ENCODE measurements at places on chromosomes 13 and 19.
A peak's percentile ranks its signal among the peaks of the same experiment; 100 is the strongest.

DNA sequence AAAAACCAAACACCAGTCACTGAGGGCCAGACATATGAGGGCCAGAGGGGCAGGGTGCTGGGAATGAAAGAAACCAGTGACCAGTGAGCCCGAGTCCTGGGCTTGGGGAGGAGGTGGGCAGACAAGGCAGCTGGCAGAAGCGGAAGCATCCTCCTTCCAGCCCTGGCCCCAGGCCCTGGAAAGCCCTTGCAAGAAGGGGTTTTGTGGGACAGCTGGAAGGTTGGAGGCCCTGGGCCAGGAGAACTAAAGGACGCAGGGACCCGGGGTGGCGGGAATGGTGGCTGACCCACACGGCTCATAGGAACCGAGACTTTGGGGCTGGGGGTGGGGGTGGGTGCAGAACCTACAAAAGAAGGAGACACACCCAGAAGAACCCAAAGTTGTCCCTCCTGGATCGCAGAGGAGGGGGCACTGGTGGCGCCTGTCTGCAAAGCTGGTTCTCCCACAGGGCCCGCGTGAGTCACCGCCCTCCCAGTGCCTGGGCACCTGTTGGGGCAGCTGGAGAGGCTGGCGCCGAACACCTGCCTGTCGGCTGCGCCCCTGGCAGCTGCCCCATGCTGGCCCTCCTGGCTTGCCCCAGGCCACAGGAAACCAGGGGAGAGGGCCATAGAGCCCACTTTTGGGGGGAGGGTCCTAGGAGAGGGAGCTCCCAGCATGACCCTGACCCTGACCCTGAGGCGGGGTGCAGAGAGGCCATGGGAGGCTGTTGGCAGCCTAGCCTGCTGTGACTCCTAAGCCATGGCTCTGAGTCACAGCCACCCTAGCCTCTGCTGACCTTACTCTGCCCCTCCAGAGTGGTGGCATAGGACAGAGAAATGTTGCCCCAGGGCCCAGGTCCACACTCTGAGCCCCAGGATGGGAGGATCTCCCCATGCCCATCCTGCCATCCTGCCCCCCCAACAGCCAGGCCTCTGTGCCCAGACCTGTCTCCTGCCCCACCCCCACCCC, 802 bp downstream of the DMPK start:
- DNase-seq: no peak
- peak overlapping the region; percentile 52 for H3K4me3 ChIP-seq
- H3K27ac ChIP-seq: peak overlapping the region; percentile 67
- H3K36me3 ChIP-seq: no peaks in the 10 kb centered on the region

DNA sequence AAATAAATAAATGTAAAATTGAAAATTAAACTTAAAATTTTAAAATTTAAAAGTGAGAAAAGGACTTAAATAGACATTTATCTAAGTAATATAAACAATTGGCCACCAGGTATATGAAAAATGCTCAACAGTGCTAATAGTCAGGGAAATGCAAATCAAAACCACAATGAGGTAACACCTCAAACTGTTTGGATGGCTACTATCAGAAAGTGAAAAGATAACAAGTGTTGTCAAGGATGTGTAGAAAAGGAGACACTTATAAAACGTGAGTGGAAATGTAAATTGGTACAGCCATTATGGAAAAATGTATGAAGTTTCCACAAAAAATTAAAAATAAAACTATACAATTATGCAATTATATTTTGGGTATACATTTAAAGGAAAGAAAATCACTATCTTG, 752.2 kb downstream of the EFNB2 start:
- no peak overlapping the region for H3K27ac ChIP-seq
- no peaks in the 10 kb centered on the region for H3K27me3 ChIP-seq
- no peak overlapping the region for H3K4me3 ChIP-seq
- H3K4me1 ChIP-seq: no peaks in the 10 kb centered on the region

GRCh38 chr19:41427647-41428480, 690 bp upstream of the B3GNT8 start:
- H3K4me3 ChIP-seq: no peak overlapping the region
- H3K4me1 ChIP-seq: no peaks in the 10 kb centered on the region
- no peak overlapping the region for H3K27ac ChIP-seq

DNA sequence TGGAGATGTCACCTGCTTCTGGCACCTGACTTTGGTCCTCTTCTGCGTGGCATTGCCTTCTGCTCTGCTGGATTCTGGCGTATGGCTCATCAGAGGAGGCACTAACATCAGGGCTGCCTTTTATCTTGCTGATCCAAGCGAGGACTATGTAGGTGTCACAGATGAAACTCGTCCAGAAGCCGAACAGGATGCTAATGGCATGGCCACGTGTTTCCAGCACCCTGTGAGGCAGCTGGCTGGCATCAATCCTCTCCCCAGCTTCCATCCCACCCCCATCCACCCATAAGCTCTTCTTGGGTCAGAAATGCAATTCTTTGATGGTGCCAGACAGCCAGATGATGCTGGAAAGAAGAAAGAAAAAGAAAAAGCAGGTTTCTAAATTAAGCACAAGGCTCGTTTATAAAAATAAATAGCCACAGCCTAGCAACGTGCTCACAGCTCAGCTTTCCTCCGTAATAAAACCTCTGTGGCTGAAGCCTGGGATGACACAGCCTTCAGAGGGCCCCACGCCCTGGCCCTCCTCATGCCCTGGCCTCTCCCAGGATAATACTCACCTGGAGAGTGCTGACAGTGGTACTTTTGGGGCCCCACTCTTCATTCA, 212.9 kb upstream of the SERP2 start:
- no peaks in the 10 kb centered on the region for H3K36me3 ChIP-seq
- H3K27ac ChIP-seq: no peak overlapping the region
- no peaks in the 10 kb centered on the region for H3K4me1 ChIP-seq
- no peak for DNase-seq
- no peak overlapping the region for H3K4me3 ChIP-seq

GRCh38 chr19:40410030-40410389, 3.2 kb downstream of the PRX start:
- H3K27ac ChIP-seq: no peak overlapping the region
- H3K36me3 ChIP-seq: no peaks in the 10 kb centered on the region

DNA sequence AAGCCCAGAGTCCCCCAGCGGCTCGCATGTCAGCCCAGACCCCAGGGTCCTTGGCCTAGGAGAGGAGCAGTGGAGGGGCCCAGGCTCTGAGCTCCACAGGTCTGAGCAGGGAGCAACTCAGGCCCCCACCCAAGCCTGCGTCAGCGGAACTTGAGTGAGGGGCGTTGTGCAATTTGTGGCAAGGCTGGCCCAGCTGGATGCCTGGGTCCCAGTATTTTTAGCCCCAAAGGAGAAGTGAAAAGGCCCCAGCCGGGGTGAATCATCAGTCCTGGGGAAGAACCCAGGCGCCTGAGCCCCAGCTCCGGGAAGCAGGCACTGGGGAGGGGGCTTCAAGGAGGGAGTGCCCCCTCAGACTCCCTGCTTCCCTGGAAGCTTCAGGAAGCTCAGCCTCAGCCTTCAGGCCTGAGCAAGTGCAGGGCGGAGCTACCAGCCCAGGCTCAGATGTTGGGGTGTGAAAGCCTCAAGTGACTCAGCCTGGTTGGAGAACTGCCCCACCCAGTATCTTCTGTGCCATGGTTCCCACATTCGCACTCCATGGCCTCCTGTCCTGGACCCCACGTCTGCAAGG, 7.2 kb downstream of the MED29 start:
- H3K27ac ChIP-seq: peak overlapping the region; percentile 75
- peak; percentile 94 for DNase-seq
- H3K36me3 ChIP-seq: peaks cover 13% of the 10 kb centered on the region

DNA sequence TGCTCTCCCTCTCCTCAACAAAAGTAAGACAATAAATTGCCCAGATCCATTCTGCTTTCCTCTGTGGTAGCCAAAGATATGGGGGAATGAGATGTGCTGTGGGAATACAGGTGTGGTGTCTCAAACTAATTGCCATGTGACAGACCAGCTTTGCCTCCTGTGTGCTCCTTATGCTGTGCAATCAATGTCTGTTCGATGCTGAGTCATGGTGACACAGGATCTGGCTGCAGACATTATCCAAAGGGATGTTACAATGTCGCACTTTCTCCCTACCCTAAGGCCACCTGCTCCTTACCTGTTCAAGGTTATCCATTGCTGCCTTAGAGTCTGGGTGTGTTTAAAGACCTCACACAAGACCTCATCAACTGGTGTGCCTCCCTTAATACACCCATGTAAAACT, 32.5 kb downstream of the FGF14 start:
- no peaks in the 10 kb centered on the region for H3K4me1 ChIP-seq
- H3K4me3 ChIP-seq: no peak overlapping the region
- H3K27me3 ChIP-seq: no peaks in the 10 kb centered on the region
- H3K27ac ChIP-seq: no peak overlapping the region
- DNase-seq: no peak

DNA sequence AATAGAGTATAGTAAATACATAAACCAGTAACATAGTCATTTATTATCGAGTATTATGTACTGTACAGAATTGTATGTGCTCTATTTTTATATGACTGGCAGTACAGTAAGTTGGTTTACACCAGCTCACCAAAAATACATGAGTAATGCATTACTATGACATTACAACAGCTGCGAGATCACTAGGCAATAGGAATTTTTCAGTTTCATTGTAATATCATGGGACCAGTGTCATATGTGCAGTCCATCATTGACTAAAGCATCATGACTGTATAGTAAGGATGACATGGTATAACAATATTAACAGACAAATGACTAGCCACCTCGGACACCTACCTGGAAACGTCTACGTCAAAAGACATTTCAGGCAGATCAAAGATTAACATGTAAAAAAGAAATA, 33.6 kb downstream of the ATP7B start:
- H3K27ac ChIP-seq: no peak overlapping the region
- H3K4me3 ChIP-seq: no peak overlapping the region
- DNase-seq: no peak
- peaks cover 9% of the 10 kb centered on the region for H3K4me1 ChIP-seq
- no peaks in the 10 kb centered on the region for H3K27me3 ChIP-seq

DNA sequence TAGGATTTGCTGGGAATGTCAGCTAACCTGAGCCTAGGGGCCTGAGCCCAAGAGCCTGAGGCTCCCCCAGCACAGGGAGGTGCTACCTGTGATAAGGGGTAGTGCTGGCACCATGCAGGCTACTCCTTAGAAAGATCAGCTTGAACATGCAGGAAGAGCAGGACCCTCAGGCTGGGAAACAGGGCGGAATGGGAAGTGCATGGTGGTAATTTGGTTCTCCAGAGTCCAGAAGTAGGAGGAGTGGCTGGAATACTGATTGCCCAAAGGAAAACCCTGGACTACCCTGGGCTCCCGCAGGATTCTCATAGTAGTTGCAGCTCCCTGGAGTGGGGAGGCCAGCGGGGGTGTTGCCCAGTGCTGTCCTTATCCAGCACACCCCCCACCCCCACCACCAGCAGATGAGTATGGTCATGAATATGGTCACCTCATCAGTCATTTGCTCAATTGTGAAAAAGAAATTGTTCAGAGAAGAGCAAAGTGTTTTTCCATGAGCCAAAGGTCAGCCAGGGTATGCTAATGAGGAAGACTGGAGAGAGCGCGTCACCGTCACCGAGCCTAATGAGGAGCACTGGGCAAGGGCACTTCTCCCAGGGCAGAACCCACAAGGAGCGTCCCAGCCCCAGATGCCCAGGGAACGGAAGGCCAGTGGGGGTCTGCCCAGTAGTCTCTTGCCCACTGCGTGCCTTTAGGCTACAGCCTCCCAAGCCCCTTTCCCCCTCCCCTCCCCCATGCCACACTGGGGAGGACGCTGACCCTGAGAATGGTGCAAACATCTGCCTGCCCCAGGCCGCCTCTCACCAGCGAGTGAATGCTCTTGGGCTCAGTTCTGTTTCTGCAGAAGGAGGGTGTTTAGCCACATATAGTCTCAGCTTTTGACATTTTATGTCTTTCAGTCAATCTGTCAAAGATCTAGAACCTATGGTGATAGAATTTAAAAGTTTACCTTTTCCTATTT, 5.3 kb downstream of the SLC25A15 start:
- no peaks in the 10 kb centered on the region for H3K4me1 ChIP-seq
- no peaks in the 10 kb centered on the region for H3K27me3 ChIP-seq
- no peak overlapping the region for H3K4me3 ChIP-seq
- no peaks in the 10 kb centered on the region for H3K36me3 ChIP-seq
- no peak overlapping the region for H3K27ac ChIP-seq

GRCh38 chr13:58495668-58496067, 864.1 kb downstream of the PCDH17 start:
- no peaks in the 10 kb centered on the region for H3K36me3 ChIP-seq
- DNase-seq: no peak
- H3K4me1 ChIP-seq: no peaks in the 10 kb centered on the region
- no peak overlapping the region for H3K27ac ChIP-seq

DNA sequence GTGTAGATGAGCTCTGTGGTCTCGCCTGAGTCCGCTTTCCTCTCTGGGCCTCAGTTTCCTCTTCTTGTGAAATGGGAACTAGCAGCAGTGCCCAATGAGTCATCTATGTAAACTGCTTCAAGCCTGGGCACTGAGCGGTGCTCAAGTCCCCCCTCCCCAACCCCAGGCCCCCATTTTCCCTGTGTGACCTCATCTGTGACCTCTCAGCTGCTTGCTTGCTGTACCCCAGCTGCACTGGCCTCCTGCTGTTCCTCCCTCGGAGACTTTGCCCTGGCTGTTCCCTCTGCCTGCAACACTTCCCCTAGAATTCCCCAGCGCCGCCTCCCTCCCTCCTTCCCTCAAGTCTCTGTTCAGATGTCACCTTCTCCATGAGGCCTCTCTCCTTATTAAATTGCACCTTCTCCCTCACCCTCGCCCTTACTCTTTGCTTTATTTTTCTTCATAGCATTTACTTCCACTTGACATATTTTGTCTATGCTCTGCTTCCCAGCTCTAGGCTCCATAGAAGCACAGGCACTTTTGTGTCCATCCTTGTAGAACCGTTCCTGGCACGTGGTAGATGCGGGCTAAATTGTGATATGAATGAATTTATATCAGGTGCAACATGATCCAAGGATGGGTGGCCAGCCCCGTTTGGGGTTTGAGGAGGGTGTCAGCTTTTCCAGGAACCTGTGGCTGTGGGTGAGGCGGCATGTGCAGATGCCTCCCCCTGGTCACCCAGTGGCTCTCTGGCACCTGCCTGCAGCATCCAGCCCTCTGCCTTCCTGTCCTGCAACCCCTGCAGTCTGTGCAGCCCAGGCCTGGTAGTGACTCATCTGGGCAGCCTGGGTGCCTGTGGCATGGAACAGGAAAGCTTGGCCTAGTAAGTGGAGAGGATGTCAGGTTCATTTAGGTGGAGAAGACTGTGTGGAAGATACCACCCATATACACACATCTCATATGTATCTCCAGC, 26.3 kb downstream of the SIPA1L3 start:
- peaks cover 35% of the 10 kb centered on the region for H3K4me1 ChIP-seq
- H3K27me3 ChIP-seq: no peaks in the 10 kb centered on the region
- DNase-seq: no peak
- peak overlapping the region; percentile 74 for H3K4me3 ChIP-seq
- H3K27ac ChIP-seq: peak overlapping the region; percentile 96
- no peaks in the 10 kb centered on the region for H3K36me3 ChIP-seq

DNA sequence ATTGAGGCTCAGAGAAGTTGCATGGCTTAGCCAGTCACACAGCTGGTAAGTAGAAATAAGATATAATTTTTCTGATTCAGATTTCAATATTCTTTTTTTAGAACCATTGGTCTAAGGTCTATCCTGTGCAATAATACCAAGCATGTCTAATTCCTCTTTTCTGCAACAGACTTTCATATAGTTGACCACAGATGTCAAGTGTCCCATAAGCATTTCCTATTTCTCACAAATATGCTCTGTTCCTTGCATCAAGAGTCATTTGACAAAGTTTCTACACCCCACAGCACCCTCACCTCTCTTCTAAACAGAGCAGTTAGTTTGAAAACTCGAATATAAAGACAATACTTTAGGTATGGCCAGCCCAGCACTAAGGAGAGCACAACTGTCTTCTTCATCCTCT, 26.8 kb upstream of the SACS start:
- no peaks in the 10 kb centered on the region for H3K27me3 ChIP-seq
- no peaks in the 10 kb centered on the region for H3K4me1 ChIP-seq
- no peak overlapping the region for H3K4me3 ChIP-seq
- DNase-seq: no peak
- no peaks in the 10 kb centered on the region for H3K36me3 ChIP-seq
